Fibroblast of skin of right quadriceps (primary cell): ENCODE measurements at places on chromosomes 5 and 9.

DNA sequence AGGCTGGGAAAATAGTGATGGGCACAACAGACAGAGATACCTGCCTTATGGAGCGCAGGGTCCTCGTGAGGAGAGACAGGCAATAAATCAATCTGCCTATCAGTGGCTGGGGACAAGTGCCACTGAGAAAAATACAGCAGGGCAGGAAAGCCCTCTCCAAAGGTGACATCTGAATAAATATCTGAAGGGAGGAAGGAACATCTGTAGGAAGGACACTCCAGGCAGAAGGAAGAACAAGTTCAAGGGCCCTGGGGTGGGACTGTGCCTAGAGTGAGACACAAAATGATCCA, 53.7 kb upstream of the SLC25A51 start:
- DNase-seq = no peak

DNA sequence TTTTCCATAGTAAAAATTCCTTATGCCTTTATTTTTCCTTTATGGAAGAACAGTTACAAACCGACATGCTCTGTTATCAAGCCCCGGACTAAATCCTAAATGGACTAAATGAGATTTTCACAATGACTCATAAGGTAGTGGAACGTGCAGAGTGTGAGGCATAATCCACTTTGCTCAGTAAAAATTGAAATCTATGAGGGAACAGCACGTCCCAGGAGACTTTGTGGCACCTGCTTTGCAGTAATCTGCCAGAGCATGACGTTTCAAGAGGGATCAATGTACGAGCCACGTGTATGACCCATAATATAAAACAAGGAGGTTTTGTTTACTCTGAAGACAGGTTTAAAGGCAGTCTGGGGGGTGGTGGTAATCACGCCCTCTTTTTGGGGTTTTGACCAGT, 83.8 kb upstream of the GNA14 start:
- no peak for DNase-seq

DNA sequence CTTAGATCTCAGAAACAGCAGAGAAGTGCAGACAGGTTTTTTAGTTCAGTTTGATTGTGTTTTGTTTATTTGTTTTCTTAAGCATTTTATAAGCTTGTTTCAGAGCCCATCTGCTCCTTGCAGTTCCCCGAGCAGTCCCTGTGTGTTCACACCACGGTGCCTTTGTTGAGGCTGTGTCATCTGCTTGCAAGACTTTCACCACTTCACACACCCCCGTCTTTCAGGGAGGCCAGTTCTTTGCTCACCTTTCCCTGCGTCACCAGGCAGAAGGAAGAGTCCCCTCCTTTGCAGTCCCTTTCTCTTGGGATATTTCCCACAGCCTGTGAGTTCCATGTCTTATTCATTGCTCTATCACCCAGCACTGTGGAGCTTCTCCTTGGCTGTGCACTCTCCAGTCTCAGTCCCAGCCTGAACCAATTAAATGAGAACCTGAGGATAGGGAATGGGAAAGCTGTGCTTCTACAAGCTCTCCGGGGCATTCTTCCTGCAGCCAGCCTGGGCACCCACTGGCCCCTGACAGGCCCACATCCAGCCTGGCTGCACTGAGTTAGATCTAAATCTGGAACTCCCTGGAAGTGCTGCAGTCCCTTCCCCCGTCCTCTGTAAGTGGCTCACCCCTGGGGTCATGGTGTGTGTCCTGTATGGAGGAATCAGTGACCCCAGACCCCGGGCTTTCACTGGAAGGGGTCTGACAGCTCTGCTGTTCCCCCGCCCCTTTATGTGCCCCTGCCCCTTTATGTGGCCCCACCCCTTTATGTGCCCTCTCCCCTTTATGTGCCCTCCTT, 5.5 kb downstream of the MVB12B start:
- no peak for DNase-seq

- DNase-seq = peak; percentile 34
Measured at GRCh38 chr9:81489046-81489445, 200.3 kb downstream of the TLE1 start.

DNA sequence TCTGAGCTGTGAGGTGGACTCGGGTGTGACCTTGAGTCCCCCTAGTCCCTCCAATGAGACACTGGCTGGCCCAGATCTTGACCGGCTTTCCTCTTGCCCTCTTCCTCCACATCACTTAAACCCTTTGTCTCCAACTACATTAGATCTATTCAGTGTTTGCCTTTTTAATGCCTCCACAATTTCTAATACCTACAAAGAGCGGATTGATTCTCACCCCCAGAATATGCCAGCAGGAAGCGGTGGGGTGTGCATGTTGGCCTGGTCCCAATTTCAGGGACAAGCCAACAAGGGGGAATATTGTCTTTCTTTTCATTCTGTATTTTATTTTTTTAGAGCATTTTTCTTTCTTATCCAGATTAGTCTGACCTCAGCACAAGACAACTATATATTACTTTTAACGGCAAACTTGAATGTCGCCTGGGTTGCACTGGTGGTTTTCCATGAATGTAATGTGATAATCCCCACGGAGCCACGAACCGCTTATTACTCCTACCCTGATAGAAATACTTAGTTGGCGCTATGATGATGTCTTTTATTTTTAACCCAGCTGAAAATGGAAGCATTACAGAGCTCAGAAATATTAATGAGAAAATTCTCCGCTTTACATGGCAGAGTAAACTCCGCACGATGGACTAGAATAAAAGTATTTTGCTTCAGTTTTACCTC, 68.5 kb upstream of the MYO10 start:
- DNase-seq = peak; percentile 48

DNA sequence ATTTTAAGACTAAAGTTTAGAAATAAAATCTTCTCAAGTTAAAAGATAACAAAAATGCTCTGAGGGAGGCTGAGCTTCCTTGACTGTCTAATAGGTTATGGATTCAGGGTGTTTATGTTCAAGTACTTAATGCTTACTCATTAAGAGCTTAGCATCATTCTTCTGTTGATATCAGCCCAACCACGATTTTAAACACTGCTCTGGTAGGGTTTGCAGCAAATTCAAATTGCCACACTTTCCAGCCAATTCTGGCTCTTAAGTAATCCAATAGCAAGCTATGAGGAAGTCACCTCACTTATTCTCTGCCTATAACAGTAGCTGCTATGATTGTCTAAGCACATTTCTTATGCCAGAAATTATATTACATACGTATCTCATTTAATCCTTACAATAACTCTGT, 191.0 kb upstream of the KIF2A start:
- peak; percentile 60 for DNase-seq

GRCh38 chr9:70285246-70285645, 26.5 kb downstream of the SMC5 start:
- DNase-seq = no peak

DNA sequence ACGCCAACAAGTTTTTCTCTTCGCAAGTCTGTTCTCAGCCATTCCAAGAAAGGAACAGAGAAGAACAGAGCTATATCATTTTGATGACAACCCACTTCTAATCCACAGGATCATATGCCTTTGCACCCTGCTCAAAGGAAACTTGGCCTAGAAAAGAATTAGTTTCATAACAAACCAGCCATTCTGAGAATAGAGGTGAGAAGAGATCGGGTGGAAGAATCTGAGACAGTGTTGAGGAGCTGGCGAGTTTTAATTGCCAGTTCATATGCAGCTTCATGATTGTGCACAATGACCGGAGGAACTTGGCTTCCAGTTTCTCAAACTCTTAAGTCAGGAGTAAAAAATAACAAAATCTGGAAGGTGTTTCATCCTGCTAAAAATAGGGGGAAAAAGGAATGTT, 380.0 kb downstream of the NR2F1-AS1 start:
- DNase-seq = no peak

DNA sequence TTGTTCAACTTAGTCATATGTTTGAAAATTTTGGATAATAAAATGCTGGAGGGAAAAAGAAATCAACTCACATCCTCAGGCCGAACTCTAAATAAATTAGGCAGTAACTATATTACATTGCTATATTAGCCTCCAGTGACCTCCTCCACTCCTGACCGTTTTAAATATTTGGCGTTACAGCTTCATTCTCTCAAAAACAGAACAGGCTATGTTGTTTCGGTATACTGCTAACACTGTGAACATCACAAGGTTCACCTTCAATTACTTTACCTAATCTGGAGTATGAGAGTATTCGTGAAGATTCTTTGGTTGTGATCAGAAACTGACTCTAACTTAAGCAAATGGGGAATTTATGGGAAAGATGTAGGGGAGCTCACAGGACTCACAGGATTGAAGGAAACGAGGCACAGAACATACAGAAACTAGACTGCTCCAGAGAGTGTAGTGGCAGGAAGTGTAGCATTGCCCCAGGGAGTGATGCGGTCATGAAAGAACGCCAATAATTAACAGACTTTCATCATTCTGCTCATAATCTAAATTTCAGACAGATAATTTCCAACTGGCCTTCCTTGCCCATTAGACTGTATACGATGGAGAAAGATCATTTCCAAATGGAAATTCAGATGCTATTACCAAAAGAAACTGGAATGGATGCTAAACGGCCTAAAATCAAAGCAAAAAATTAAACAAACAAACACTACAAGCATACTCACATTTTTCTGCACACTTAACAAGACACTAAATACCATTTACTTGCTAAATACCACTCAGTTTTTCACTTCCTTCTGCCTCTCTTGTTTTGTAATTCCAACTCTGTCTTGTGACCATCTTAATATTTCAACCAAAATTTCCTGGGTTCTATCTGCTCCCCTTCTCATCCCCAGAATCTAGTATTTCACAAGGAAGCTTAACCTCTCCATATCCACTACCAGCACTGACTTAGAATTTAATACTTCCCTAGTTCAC, 110.1 kb upstream of the LPAR1 start:
- DNase-seq = peak; percentile 66

- DNase-seq = no peak
Measured at GRCh38 chr9:124879226-124879625, 17.3 kb downstream of the ARPC5L start.

GRCh38 chr5:158198636-158199035, 339.7 kb upstream of the CLINT1 start:
- no peak for DNase-seq

- DNase-seq = peak; percentile 74
Measured at GRCh38 chr5:72234265-72234700, 85.8 kb downstream of the MRPS27 start.

GRCh38 chr5:2131826-2132496, 249.2 kb upstream of the IRX4 start:
- DNase-seq = no peak

GRCh38 chr5:177291735-177292134, 11.8 kb downstream of the RAB24 start:
- no peak for DNase-seq

GRCh38 chr5:123690821-123691220, 178.8 kb downstream of the CSNK1G3 start:
- peak; percentile 73 for DNase-seq

DNA sequence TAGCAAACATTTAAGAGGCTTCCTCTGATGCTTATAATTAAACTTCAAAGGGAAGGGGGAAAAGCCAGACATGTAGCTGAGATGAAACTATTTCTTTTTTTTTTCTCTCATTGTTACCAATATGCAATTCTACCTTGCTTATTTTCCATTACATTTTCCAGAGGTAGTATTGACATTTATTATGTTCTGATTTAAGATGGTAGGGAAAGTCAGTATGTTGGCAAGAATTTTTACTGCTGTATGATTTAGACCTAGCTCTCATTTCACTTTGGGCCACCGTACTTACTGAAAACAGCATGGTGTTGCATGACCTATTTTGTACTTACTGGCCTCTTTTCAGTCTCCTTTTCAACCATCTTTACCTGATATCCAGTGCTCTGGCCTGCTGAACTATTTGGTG, 9.6 kb upstream of the SPINK6 start:
- no peak for DNase-seq

DNA sequence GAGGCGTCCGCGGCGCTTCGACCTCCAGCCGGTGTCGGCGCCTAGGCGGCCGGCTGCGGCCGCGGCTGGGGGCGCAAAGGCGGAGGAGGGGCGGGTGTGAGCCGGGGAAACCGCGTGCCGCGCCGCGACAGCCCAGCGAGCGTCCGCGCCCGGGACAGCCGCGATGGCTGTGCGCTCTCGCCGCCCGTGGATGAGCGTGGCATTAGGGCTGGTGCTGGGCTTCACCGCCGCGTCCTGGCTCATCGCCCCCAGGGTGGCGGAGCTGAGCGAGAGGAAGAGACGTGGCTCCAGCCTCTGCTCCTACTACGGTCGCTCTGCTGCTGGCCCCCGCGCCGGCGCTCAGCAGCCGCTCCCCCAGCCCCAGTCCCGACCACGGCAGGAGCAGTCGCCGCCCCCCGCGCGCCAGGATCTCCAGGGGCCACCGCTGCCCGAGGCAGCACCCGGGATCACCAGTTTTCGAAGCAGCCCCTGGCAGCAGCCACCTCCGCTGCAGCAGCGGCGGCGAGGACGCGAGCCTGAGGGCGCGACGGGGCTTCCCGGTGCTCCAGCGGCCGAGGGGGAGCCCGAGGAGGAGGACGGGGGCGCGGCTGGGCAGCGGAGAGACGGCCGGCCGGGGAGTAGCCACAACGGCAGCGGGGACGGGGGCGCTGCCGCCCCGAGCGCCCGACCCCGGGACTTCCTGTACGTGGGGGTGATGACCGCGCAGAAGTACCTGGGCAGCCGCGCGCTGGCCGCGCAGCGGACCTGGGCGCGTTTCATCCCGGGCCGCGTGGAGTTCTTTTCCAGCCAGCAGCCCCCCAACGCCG, 605 bp downstream of the CHSY3 start:
- DNase-seq = peak; percentile 5

DNA sequence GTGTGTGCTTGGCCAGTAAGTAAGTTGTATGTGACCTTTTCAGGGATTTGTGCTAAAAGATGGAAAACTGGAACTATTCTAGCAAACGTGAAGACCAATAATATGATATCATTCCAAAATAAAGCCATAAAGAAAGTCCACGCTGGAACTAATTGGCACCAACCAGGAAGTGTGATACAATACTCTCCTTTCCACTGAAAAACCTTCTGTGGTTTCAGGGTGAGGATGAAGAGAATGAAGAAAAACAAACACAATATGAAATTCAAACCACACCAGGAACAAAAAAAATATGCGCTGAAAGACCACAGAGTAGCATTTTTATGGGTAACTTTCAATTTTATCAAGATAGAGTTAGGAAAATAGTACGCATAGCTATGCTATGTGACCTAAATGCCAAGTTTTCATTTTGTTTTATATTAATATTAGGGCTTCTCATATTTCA, 105.8 kb downstream of the EFNA5 start:
- DNase-seq = peak; percentile 68

DNA sequence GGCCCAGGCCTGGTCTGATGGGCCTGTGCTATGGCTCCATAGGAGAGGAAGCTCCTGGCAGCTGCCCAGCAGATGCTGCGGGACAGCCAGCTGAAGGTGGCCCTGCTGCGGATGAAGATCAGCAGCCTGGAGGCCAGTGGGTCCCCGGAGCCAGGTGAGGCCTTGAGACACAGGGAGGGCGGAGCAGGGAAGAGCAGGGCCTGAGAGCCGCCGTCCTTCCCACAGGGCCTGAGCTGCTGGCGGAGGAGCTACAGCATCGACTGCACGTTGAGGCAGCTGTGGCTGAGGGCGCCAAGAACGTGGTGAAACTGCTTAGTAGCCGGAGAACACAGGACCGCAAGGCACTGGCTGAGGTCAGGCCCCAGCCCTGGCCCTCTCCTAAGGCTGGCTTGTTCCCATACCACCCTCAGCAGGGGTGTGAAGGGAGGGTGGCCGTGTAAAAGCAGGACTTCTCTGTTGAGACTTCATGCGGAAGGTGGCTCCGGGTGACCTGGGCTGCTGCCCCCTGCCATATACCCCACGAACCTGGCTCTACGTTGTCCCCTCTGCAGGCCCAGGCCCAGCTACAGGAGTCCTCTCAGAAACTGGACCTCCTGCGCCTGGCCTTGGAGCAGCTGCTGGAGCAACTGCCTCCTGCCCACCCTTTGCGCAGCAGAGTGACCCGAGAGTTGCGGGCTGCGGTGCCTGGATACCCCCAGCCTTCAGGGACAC, 4.5 kb downstream of the PKN3 start:
- DNase-seq = no peak
